ENCODE measurements at places on chromosomes 11 and 22.

- DNase-seq: no peak
Measured at GRCh38 chr11:64510759-64511158, 80.3 kb upstream of the SLC22A12 start.

DNA sequence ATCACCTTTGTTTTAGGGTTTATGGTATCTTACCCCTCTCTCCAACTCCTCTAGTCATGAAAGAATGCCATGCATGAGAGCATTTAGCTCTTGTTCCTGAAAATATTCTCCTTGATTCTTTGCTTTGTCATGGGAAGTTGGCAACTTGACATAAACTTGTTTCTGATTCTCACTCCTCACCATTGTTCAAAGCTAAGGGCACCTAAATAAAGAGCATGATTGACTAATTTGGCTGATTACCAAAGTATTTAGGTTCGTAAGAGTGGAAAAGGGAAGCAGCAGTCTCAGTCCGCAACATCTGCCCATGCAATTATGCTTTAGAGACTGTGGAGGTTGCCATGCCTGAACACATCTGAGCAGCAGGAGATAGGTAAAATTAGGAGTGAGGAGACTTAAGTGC is 26.4 kb downstream of the OR52K1 start:
- DNase-seq: no peak

DNA sequence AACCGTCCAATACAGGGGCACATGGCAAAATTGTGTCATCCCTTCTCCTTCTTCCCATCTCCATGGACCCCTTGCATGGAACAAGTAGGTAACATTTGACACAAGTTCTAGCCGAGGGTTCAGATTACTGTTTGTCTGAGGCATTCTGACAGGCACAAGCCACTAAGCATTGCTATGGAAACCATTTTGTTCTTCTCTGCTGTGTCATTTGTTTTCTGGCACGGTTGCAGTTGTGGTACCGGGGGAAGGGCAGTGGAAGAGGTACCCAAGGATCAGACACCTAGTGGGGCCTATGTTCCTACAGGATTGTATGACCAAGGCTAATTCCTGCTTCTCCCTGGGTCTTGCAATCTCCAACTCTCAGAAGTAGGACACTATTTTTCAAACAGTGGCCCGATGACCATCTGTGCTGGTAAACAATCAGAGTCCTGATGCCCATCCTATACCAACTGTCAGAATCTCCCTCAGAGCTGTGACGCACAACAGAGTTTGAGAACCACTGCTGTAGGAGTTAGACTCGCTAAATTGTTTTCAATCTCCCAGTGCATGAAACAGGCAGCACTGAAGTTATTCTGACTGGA is 69.3 kb downstream of the KCNC1 start:
- no peak for DNase-seq

GRCh38 chr11:3096909-3097530 is 39.8 kb upstream of the CARS1 start:
- DNase-seq: no peak

GRCh38 chr11:113497066-113497910 is 22.1 kb upstream of the DRD2 start:
- DNase-seq: no peak

DNA sequence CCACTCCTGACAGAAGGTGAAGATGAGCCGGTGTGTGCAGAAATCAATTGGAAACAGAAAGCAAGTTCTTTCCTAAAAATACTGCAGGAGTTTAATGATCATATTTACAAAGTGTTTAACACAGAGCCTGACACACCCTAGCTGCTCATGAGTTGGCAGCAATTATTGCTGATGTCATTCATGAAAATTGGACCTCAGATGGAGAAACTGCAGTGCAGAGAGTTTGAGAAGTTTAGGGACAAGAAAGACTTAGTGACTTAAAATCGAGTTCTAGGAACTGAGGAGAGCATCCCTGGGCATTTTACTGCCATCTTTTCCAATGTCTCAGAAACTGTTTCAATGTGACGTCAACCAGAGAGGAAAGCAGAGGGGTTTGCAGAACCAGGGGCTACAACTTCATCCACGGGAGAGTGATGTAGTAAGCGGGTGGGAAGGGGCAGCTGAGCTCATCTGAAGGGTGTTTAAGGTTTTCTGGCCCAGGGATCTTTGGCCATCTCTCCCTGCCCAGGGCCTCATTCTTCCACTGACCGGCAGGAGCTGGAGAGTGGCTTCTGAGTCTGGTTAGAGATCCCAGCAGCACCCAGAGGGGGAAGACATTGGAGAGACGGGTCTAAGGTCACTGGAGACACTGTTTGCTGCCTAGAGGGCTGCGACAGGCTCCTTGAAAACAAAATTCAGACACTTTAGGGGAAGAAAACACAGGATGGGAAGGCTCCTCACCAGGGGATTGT is 21.1 kb upstream of the IGLL5 start:
- no peak for DNase-seq

- DNase-seq: no peak
Measured at GRCh38 chr22:35886309-35886708, 142.3 kb downstream of the RBFOX2 start.

DNA sequence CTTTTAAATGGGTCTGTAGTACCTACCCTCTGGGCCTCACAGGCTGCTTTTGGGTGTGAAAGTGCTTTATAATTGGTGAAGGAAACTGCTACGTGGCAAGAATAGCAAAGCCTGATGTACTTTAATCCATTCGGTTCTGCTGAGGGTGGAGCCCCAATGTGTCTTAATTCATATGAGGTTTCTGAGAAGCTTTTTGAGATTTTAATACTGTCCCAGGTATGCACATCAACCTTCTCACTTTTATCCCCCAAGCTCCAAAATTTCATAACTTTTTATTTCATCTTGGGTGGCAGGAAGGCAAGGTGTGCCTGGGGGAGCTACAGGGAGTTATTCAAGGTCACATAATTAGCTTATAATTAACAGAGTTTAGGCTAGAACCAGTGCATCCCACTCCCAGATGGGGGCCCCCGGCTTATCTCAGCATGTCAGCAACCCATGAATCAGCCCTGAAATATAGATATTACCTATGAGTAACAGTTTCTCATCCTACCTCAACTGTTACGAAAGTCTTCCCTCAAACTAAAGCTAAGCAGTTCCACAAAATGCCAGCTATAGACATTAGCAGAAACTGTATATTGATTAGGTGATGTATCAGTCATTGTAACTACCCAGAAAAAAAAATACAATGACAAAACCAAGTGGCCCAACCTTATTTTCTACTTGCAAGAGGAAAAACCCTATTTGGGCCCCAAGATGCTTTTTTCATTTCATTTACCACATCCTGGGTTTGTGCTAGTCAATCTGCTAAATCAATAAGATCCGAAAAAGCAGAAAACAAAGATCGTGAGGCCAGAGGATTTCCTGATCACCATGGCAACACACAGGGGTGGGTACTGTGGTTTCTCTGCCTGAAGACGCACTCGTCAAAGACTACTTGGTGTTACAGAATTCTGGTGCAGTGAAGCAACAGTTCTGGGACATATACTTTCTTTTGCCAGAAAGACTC is 26.7 kb downstream of the CD44 start:
- DNase-seq: peak; percentile 83

- DNase-seq: no peak
Measured at GRCh38 chr11:79834015-79834414, 393.2 kb upstream of the TENM4 start.

GRCh38 chr11:115525531-115526006 is 21.4 kb upstream of the CADM1 start:
- DNase-seq: no peak

DNA sequence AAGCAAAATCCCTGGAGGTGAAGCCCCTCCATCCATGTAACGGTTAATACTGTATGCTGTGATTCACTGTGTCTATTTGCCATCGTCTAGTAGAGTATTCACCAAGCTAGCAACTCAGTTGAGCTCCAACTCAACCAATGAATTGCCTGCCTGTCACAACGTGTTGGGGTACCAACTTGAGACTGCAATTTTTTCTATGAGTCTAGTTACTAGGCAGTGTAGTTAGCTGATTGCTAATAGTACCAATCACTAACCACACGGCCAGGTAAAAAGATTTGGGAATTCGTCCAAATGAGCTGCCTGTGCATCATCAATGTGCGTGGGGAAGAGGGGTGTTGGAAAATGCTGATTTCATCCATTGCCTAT is 1.0 kb upstream of the BTG4 start:
- no peak for DNase-seq

DNA sequence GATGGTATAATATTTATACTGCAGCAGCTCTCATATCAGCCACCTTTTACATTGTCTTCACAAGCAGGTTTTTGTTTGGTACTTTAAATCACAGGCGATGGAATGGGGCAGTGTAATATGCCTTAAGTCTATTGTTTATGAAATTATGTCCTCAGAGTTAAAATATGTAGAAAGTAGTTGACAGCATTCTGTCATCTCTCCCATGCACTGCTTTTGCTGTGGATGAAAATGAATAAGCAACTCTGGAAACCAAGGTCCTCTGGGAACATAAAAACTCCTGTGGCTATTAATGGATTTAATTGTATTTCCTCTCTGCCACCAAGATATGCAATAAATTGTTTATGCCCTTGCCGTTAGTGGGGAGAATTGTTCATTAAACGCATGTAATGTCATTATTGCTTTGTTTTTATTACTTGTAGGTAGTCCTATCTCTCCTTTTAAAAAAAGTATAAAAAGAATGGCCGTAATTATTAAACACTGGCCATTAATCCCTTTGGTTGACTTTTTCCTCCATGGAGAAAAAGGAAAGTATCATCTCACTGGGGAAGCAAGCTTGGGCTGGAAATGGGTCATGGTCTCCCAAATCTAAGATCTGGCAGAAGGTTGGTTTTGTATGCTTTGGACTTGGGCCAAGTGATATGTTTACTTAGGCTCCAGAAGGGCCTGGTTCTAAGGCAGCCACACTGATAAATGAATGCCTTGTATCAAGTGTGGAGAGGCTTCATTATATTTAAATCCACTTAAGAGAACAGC is 13.1 kb downstream of the PACS1 start:
- no peak for DNase-seq

- no peak for DNase-seq
Measured at GRCh38 chr11:92329646-92330045, 105.0 kb downstream of the FAT3 start.

DNA sequence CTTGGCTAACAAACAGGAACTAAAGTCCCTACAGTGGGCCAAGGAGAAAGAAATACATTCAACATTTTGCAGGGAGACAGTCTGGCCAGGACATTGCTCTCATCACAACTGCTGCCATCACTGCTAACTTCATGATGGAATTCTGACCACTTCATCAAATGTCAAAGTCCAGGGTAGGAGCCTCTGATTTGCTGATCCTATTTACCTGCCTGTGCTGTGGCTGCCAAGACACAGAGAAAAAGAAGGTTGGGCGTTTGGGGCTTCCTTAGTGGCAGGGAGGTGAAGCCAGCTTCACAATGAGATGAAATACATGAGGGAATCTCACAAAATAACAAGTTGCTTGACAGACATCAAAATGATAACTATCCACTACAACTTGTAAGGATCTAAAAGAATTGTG is 343.9 kb upstream of the CADM1 start:
- no peak for DNase-seq

GRCh38 chr11:60931917-60932316 is 7.7 kb downstream of the TMEM132A start:
- no peak for DNase-seq
